ENCODE measurements at places on chromosomes 12 and 14. TPM values are rescaled to one million over a fixed set of nuclear protein-coding genes. Genes with fewer than 3 reads are reported as not detected.

Gene ACOT6
- not detected for total RNA-seq

DNA sequence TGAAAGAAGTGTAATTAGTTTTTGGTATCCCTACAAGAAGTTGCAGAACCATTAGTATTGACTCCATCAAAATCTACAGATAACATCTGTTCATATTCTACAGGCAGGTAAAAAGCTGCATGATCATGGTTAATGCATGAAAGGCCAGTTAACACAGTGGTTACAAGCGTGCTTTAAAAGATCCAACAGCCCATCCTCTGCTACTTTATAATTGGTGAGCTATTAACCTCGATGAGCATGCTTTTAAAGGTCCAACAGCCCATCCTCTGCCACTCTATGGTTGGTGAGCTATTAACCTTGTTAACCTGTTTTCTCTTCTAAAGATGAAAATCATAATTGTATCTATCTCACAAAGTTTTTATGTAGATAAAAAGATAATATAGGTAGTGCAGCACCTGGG, 289.3 kb downstream of the DUSP6 start:
- no peak for DNase-seq

DNA sequence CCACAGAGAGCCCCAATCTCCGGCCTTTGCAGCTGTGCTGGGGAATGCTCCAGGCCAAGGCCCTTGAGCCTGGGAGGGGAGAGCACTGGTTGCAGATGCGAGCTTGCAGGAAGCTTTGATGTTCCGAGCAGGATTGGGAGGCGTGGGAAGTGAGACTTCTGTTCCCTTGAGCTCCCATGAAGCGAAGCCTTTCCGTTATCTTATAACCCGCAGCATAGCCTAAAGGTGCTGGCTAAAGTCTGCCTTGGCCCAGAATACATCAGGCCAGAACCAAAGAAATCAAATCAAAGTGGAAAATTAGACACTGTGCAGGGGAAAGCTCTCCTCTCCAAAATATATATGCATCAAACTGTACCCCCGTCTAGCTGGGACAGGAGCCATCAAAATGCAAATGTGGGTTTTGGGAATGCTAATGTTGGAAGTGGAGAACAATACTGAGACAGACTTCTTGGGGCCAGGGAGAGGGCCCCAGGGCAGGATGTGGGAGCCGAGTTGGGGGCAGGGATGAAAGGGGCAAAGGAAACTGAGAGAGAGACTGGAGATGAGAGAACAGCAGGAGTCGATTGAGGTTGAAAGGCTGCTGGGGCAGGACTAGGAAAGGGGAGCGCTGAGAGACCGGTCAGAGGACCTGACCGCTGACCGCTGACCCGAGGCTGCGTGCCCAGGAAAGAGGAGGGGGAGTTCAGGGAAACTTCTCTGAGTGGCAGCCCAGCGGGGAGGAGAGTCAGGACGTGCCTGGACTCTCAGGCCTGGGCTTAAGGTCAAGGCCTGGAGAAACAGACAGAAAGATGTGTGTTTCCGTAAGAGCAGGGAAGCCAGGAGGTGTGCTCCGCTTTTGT, 152.2 kb upstream of the PARP11 start:
- no peak for DNase-seq

GRCh38 chr12:13436182-13436581, 239.7 kb downstream of the EMP1 start:
- DNase-seq, result no peak

Gene PDZRN4
- 0.11 TPM for total RNA-seq

Gene SPRYD3
- 18.0 TPM for total RNA-seq

Gene TAS2R30
- total RNA-seq, result 5.6 TPM

Gene AKAP5
- 1.1 TPM for total RNA-seq

DNA sequence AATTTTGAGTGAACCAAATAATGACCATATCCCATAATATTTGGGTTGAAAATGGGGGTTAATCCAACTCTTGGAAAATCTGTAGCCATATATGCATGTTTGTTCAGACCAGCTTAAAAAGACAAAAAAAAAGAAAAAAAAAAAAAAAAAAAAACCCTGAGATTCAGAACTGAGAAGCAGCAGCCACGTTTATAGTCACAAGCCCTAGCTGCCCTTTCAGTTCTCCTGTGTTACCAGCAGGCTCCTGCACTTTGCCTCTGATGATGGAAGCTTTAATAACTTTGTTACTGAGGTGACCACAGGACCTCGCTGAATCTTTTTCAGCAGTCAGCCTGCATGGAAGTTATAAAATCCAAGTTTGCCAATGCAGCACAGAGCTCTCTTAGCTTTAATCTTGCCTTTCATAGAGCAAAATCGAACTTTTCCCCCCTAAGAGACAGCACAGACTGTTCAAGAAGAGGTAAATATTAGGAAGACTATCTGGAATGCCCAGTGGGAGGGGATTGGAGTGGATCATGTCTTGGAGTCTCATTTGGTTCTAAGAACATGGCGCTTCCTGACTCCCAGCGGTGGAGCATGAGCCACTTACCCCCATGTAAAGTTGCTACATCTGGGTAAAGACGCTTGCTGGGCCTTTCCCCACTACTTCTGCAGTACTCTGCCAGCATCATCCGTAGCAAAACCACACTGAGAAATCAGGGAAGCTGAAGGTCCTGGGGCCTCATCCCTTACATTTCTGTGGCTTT, 20.6 kb downstream of the GNG2 start:
- no peak for DNase-seq

DNA sequence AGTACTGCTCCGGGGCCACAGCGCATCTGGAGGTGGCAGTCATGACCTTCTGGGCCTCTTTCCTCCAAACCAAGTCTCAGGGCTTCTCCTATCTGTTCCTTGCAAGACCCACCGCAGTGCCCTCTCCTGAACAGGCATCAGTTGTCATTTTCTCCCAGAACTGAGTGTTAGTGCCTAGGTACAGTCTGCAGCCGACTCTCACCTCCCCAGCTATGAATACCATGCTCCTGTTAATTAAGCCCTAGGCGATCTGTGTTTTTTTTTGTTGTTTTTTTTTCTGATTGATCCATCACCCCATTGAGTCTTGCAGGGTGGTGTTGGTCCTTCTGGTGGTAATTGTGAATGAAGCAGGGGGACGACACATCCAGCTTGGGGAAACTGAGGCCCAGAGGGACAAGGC, 47.5 kb upstream of the DLK1 start:
- no peak for DNase-seq

DNA sequence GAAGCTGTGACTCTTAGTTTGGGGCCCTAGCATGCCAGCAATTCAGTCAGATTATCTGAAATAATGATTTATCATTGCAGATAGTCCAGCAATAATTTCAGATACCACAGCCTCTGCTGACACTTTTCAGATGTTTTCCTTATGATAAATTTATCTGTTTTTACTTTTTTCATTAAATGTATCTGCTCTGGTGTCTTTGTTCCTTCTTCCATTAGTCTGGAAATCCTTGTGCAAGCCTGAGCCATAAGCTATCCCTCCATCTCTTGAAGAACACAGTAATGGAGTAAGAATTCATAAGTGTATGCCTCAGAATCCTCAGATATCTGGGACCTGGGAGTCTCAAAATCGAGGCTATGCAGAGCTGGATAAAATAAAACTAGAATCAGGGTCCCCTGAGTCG, 146.4 kb upstream of the KRR1 start:
- no peak for DNase-seq

DNA sequence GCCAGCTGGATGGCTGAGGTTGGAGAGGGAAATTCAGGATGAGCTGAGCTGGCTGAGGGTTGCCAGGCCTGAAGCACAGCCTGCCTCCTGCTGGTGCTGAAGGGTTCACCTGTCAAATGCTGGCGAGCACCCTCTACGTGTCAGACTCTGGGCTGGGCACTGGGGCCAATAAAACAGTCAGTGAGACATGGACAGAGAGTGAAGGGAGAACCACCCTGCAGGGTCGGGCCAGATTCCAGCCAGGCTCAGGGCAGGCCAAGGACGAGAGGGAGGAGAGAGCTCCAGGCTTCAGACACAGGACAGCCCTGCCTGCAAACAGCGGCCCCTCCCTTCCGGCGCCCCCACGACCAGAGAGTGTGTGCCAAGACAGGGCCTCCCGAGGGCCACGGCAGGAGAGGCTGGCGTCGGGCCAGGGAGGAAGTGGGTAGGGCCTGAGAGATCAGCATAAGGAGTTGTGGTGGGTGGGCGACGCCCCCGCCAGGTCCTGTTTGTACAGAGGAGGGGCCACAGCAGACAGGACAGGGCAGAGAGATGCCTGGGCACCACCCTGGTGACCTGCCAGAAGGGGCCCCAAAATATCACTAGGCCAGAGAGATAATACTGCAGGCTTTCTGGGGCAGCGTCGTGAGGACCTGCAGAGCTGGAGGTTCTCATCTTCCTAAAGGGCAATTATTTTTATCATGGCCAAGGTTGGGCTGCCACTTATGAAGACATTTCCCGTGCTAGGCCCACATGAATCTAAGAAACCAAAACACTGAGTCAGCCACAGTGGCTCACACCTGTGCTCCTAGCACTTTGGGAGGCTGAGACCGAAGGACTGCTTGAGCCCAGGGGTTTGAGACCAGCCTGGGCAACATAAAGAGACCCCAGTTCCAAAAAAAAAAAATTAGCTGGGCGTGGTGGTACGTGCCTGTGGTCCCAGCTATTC, 73.1 kb upstream of the GPR68 start:
- no peak for DNase-seq

GRCh38 chr12:12757121-12757520, 28.3 kb upstream of the APOLD1 start:
- no peak for DNase-seq

- DNase-seq, result no peak
These were observed 62.3 kb upstream of the RFLNA start for GRCh38 chr12:124232654-124232987.

Gene SLC2A3
- total RNA-seq, result 21.7 TPM

GRCh38 chr14:61644834-61645233, 50.5 kb upstream of the HIF1A start:
- no peak for DNase-seq

- DNase-seq, result no peak
These were observed 269.0 kb downstream of the KTN1 start for GRCh38 chr14:55848964-55849363.

Data from progenitor cell of endocrine pancreas (in vitro differentiated cells).